ENCODE measurements at places on chromosomes 3 and 15.

DNA sequence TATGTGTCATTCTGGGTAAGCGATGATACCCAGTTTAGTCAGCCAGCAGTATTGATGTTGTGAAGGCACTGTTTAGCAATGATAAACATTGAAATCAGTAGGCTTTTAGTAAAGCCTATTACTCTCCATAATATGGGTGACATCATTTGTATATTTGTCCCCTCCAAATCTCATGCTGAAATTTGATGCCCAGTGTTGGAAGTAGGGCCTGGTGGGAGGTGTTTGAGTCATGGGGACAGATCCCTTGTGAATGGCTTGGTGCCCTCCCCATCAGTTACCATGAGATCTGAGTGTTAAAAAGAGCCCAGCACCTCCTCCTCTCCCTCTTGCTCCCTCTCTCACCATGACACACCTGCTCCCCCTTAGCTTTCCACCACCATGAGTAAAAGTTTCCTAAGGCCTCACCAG is 31.4 kb upstream of the FAN1 start:
- no peak for DNase-seq

GRCh38 chr15:79724804-79725203 is 172.0 kb downstream of the MTHFS start:
- no peak for DNase-seq

GRCh38 chr3:81279481-81280379 is 481.7 kb downstream of the GBE1 start:
- DNase-seq: no peak

DNA sequence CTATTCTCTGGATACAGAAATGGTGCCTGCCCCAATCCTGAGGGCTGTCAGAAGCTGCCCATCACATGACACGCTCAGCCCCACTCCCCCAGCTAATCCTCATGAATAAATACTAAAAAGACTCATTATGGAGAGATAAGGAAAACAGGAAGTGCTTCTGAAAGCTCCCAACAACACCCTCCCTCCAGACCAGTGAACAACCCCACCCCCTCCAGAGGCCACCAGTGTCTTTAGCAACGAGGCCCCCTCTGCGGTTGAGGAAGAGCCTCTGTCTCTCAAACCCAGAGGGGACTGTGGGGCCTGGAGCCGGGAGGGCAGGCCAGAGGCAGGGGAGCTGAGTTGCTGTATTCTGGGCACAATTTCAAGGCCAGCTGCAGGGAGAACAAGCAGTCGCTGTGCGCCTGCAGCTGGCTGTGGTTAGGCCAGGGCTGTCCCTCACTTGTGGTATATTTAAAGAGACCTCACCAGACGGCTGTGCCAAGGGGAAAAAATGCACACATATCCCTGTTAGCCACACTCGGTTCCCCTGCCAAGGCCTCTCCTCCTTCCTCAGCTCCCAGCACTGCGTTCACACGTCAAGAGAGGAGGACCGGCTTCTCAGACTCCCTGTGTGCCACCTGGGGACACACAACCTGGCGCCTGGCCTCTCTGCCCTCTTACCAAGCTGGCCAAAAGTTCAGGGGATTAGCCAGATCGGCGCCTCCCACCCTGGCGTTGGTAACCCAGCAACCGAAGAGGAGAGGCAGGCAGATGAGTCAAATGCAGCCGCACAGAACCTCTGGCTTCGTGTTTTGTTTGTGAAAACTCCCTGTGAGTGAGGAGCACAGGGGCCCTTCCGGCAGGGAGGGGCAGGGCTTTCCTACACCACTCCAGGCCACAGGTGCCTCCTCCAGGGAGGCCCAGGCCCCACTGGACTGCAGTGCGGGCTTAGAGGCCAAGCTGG is 101.2 kb upstream of the ETV5 start:
- DNase-seq: no peak

GRCh38 chr3:129026728-129027543 is 25.8 kb downstream of the EFCC1 start:
- DNase-seq: peak; percentile 81

DNA sequence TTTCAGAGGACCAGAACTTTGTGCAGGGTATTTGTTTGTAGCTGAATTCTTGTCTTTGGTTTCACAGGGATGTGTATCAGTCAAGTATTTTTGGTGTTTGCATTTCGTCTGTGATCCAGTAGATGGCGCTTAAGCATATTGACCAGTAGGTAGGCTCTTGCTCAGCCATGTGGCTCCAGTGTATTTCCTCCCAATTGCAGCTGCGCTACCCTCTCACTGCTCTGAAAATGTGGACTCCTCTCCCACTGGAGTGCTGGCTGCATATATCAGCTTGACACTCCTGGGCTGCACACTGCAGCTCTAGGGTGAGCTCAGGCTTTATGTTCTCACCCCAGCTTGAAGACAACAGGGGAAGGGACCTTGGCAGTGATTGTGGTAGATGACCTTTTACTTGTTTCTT is 1264.3 kb upstream of the ALCAM start:
- DNase-seq: no peak

DNA sequence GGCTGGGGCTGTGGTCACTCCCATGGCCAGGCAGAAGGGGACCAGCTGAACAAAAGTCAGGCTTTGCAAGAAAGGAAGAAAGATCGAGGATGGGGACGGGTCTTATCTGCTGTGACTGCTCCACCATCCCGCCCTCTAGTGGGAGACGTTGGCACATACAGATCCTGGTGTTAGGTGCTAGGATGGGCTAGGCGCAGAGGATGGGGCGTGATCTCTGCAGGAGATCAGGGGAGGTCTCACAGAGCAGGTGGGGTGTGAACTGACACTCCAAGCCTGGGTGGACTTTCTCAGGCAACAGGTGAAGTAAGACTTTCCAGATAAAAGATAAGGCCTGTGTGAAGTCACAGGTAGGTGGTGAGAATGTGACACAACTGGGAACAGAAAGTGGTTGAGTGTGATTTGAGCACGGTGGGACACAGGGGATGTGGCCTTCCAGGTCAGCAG is 141.9 kb upstream of the SMAD3 start:
- no peak for DNase-seq

DNA sequence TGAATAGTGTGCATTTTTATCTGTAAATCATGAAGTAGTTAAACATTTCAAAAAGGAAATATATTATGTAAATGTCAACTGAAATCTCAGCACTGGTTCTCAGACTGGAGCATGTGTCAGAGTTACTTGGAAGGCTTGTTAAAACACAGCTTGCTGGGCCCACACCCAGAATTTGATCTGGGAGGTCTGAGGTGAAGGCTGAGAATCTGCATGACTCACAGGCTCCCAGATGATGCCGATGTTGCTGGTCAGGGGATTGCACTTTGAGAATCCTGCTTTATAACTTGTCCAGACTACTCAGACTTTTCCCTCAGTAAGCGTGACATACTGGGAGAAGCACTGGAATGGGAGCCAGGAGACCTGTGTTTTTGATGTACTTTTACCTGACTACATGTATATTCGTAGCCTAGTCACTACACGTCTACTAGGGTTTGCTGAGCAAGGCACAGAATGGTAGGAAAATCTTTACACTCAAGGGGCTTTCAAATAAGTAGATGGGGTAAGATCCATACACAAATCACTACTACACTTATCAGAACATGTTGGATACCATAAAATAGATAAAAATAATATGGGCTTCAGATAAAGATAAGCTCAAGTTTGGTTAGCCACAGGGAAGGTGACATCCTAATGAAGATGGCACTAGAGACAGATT is 77.1 kb upstream of the MEX3B start:
- no peak for DNase-seq

DNA sequence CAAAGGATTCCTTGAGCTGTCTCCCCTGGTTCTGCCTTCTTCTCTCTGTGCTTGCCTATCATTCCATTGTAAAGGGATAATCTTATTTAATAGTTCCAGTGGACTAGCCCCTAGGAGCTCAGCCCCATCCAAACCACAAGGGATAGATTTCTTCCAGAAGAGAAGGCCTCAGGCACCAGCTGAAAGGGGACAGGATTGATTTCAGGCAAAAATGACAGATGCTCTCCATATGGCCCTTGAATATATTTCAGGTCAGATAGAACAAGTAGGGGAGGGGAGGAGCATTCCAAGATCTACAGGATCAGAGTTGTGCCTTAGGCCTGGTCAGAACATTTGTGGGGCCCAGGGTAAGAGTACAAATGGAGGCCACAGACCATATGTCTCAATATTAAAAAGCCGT is 85.3 kb downstream of the RPLP1 start:
- DNase-seq: no peak

DNA sequence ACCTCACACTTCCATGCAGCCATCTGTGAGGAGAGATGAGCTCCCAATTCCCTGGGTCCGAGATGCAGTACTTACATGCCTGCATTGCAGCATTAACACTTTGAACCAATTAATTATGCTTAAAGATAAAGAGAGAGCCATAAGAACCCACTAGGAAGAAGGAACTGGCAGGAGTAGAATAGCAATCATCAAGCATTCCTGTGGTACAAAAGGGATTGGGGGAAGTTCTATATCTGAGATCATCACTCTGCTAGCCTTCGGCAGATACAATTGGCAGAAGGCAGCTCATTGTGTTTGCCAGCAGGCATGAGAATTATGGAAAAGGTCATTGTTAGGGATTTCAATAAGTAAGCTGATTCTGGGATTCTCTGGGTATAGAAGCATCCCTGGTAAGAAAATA is 891.4 kb downstream of the NTRK3 start:
- no peak for DNase-seq

DNA sequence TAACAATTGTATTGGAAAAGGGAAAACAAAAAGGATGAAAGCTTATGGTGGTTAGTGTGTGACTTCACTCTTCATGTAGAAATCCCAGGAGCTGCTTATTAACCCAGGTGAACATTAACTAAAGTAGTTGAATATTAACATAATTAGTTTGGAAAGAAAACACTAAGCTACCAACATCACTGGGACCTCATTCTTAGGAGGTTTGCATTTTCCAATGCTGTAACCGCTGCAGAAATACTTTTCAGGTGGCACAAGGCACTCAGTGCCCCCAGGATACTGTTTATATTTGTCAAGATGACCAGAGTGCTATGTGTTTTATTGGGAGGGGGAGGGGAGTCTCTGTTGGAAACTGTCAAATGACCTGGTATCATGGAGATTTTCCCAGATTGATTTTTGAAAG is 25.9 kb upstream of the VILL start:
- no peak for DNase-seq

- DNase-seq: no peak
These were observed 12.8 kb downstream of the PPCDC start for GRCh38 chr15:75036212-75036616.

- no peak for DNase-seq
These were observed 208.4 kb downstream of the TIGIT start for GRCh38 chr3:114502204-114502603.

- no peak for DNase-seq
These were observed 678 bp downstream of the SEMA7A start for GRCh38 chr15:74432968-74433591.

GRCh38 chr15:67083135-67083762 is 17.8 kb downstream of the SMAD3 start:
- no peak for DNase-seq

- no peak for DNase-seq
These were observed 2.1 kb downstream of the SCN5A start for GRCh38 chr3:38647217-38647970.

GRCh38 chr3:50484722-50485121 is 18.7 kb downstream of the CACNA2D2 start:
- no peak for DNase-seq

DNA sequence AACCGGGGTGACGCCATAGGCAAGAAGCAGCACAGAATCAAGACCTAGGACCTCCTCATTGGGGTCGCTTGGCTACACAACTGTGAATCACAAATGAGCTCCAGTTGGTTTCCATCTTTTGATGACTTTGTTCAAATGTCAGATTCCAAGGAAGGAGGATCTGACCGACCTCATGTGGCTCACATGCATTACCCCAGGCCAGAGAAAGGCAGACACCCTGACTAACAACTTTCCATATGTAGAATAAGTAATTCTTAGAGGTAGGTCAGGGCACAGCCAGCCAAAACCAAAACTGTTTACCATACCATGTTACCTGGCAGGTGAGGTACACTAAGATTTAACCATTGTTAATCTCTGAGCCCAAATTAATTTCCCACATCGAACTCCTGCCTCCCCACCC is 96.5 kb downstream of the CCNL1 start:
- no peak for DNase-seq

DNA sequence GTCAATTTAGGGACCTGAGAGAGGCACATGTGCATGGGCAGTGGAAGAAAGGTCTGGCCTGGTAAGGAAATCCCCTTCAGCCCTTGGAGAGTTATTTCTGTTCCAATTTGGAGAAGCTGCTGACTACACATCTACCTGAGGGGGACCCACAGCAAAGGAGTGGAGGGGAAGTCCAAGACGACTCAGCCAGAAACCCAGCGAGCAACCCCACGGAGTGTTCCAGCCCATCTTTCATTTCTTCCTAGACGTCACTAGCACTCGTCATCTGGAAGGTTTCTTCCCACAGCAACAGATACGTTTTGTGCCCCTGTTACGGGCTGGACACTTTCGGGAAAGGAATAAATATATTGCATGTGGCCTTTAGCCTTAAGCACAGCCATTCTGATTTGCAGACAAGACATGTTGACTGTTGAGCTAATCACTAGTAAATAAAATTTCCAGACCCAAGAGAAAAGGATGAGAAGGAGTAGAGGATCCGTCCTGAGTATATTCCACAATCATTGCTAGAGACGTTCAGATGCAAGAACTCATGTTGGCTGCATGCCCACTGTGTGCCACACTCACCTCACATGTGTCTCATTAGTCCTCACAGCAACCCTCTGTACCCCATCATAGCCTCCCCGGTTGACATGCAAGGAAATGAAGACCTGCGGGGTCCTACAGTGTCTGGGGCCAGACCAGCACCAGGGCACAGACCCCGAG is 7.8 kb upstream of the FAM174B start:
- DNase-seq: no peak

DNA sequence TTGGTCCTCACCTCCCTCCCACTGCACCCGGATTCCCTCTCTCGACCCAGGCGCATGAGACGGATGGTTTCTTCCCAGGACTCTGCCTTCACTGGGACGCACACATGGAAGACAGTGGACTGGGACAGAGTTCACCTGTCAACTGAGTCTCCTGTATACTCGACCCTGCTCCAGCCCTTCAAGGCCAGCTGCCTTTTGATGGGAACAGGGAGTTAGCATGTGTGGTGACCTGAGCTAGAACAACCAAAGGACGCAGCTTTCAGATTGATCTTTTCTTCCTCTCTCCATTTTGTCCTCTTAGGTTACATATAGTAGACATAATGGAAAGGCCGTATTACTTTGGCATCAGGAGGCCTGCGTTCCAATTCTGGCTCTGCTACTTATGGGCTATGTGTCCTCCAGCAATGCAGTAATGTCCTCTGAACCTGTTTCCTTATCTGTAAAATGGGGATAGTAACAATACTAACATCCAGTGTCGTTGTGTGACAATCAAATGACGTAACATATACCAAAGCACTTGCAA is 94.1 kb downstream of the PEX5L start:
- DNase-seq: no peak

GRCh38 chr3:29426302-29427226 is 145.7 kb downstream of the RBMS3 start:
- DNase-seq: no peak
